ENCODE measurements at places on chromosomes 2 and 18.

- no peak for DNase-seq
Measured at GRCh38 chr18:53906681-53907080, 317.8 kb downstream of the MBD2 start.

GRCh38 chr2:8115966-8116365 is 565.9 kb upstream of the ID2 start:
- no peak for DNase-seq

GRCh38 chr18:23198217-23198845 is 63.0 kb downstream of the CABLES1 start:
- no peak for DNase-seq

DNA sequence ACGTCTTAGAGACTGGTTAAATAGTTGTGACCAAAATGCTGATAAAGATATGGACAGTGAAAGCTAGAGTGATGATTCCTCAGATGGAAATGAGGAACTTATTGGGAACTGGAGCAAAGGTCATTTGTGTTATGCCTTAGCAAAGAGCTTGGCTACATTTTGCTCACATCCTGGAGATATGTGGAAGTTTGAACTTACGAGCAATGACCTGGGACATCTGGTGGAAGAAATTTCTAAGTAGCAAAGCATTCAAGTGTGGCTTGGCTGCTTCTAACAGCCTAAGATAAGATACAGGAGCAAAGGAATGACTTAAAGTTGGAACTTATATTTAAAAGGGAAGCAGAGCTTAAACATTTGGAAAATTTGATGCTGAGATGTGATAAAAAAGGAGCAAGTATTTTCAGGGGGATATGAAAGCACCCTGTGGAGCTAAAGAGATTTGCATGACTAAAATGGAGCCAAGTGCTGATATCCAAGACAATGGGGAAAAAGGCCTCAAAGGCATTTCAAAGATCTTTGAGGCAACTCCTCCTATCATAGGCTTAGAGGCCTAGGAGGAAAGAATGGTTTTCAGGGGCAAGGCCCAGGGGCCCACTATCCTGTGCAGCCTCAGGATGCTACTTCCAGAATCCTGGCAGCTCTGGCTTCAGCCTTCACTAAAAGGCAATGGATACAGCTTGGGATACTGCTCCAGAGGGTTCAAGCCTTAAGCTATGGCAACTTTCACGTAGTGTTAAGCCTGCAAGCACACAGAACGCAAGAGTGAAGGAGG is 124.1 kb upstream of the KLHL14 start:
- no peak for DNase-seq

- no peak for DNase-seq
Measured at GRCh38 chr2:145957929-145958328, 1438.0 kb upstream of the ZEB2 start.

- DNase-seq, result no peak
Measured at GRCh38 chr18:47087676-47088075, 52.3 kb upstream of the ELOA2 start.

DNA sequence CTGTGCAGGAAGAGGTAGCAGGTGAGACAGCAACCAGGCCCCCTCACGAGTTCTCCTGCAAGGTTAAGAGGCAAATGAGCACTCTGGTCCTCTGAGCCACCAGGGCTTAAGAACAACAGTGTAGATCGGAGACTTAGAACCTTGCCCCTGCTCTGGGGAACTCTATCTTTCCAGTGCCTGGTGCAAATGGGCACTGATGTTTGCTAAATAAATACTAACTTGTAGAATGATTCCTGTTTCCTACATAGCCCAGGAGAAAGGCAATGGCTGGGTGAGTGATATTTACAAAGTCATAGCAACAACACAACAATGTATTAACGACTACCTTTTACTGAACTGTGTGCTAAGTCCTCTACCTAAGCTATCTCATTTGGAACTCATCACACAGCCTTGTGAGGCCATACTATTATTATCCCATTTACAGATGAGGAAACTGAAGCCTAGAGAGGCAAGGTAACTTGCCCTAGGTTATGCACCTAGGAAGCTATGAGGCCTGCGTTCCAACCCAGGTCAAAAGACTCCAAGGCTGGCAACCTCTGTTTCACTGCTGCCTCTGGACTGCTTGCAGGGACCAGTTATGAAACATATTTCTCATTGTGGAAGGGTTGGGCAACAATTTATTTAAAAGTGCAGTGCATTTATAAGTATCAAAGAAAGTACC is 4.3 kb downstream of the ATP8B1 start:
- DNase-seq, result no peak

GRCh38 chr2:157699009-157699408 is 70.3 kb upstream of the ACVR1C start:
- DNase-seq, result no peak

GRCh38 chr2:70596739-70597138 is 43.1 kb upstream of the TGFA start:
- DNase-seq, result no peak

DNA sequence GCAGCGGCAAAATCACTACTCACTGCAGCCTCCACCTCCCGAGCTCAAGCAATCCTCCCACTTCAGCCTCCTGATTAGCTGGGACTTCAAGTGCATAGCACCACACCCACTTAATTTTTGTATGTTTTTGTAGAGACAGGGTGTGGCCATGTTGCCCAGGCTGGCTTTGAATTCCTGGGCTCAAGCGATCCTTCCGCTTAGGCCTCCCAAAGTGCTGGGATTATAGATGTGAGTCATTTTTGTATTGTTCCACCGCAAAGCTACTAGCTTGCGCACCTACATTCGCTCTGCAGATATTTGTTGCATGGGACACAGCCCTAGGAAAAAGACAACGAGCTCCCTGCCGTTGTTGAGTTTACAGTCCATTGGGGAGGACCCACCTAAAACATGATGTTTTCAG is 173.5 kb upstream of the AGAP1 start:
- no peak for DNase-seq

DNA sequence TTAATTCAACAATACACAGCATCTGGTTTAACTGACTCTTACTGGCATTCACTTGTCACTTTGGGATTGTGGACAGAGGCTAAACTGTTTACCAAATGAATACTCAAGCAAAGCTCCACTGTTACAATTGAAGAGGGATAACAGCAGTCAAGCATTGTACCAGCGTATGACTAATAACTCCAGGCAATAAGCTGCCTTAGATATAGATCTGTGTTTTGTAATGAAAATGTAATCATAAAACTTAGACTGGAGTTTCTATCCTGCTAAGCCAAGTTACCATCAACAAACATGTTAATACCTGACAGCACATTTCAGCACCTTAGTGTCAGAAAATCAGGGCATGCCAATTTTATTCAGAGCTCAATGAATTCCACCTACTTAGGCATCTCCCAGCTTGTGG is 889.5 kb downstream of the EPHA4 start:
- no peak for DNase-seq

GRCh38 chr18:78726326-78727056 is 253.1 kb upstream of the SALL3 start:
- DNase-seq, result no peak

- no peak for DNase-seq
Measured at GRCh38 chr2:176325732-176326131, 56.5 kb downstream of the MTX2 start.

DNA sequence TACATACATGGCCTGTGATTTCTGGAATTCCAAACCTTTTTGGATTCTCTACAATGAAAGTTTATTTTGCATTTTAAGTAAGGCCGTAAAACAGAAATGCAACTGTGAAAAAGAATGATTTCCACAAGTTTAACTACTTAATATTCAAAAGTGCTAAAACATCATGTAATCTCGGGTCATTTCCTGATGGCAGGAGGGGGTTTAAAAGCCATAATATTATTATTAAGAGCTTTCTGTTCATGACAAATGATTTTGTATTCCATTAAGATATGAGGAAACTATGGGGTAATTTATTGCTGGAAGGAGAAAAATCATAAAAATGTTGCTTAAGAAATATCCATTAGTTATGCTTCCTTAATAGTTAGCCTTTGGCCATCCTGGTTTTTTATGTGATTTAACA is 65.7 kb downstream of the COL4A3 start:
- DNase-seq, result no peak

- DNase-seq, result no peak
Measured at GRCh38 chr2:182240862-182241371, 185.9 kb downstream of the PDE1A start.

DNA sequence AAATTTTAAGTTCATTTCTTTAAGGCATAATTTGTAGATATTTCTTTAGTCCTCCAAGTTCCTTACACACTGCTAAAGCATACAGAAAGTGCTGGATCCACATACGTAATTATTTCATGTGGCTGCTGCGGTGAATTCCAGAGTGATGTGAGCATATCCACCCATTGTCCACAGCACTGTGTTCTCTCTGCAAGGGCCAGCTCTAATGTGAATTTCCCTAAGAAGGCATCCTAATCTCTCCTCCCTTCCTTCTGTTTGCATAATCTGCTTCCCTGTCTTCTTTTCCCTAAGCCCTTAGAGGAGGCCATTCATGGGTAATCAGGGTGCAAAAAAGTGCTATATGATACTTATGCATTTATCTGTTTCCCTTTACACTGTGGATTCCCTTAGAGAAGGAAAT is 57.2 kb downstream of the COBLL1 start:
- DNase-seq, result no peak

- DNase-seq, result no peak
Measured at GRCh38 chr18:48161911-48162698, 231.6 kb upstream of the SMAD2 start.

DNA sequence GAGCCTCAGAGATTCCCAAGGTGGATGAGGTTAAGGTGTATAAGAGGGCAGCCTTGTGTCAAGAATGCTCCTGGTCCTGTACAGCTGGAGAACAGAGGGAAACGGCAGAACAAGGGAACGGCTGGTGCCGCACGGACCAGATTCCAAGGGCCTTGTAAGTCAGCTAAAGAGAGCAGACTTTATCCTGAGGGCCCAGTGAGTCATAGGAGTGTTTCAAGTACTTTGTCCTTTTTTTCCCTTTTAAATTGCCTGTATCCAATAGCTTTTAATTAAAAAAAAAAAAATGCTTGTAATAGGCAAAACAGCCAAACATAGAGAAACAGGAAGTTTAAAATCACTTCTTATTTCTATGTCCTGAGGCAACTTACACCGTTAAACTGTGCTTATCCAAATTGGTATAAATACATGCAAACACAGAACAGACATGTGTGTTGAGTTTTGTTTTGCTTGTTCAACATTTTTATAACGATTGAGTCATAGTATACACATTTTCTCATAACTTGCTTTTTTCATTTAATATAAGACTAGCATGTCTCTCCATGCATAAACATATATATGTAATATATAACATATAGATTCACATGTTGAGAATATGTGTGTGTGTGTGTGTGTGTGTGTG is 42.1 kb upstream of the EVA1A start:
- no peak for DNase-seq

DNA sequence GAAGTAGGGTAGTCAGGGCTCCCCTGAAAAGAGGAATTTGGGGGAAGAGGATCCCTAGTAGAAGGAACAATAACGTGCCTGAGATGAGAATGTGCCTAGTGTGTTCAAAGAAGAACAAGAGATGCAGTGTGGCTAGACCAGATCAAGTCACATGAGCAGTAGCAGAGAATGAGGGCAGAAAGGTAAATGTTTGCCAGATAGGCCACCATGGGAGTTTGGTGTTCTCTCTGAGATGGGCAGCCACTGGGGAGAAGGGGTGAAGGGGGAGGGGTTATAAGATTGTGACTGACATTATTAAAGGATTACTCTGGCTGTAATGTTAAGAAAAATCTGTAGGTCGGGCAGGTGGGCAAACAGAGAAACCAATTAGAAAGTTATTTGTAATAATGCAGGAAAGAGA is 166.0 kb downstream of the LCLAT1 start:
- DNase-seq, result no peak

DNA sequence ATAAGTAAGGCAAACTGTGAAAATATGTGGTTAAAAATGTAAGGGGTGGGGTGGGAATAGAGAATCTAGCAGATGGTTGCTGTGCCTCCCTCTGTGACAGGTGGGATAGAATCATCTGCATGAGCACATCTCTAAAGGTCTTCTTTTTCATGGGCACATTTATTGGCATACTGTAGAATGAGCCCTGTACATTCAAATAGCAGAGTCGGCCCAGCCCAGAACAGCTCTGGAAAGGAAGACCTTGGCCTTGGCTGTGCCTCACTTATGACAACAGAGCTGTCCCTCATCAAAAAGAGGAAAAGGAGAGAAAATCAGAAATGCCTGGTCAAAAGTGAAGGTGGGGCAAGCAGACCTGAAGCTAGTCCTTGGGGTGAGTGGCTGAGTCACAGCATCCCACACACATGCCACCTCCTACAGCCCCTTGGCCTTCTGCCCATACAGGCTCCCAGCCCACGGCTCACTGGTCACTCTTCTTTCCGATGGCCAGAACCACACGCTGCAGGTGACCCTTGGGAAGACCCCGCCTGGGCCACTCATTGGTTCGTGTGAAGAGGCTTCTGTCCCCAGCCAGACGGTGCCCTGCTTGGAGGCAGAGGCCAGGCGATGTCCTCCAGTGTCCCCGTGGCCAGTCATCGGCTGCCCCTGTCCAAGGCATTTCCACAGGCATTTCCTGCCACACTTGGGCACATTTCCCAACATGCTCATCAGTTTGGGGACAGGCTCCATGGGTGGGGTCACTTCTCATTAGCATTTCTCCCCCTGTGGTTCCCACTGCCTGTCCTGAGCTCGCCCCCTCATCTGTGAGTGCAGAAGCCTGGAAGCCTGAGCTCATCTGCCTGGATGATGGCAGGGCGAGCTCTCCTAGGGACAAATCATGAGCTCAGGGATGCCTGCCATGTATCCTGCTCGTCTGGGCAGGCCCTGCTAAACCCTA is 113.6 kb downstream of the MCFD2 start:
- no peak for DNase-seq

DNA sequence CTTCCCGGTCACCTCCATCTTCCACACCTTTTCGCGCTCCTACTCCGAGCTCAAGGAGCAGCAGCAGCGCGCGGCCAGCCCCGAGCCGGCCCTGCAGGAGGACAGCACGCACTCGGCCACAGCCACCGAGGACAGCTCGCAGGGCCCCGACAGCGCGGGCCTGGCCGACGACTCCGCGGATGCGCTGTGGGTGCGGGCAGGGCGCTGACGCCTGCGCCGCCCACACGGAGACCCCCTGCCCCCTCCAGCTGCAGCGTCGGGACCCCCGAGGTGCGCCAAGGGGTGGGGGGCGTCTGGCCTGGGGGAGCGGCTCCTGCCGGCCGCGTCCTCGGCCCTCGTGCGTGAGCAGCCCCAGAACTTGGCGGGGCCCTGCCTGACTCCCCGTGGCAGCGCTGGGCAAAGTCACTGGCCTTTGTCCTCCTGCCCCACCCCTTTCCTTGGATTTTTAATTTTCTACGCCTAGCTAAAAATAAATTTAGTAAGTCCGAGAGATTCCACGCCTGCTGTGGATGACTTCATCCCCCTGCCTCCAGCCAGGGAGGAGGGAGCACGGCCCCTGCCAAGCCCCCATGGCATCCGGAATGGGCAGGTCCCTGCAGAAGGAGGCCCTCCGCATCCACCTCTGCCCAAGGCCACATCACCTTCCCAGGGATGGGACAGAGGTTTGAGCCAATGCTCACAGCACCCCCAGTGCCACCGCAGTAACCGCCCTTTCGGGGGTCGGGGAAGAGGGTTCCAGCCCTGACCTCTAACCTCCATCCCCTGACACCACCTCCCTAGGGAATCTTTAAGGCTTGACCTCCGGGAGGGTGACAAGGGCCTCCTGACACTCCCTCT is 51.6 kb downstream of the SLC66A2 start:
- DNase-seq, result no peak
